ENCODE measurements at places on chromosomes 4 and X. TPM values are rescaled to one million over a fixed set of nuclear protein-coding genes. Genes with fewer than 3 reads are reported as not detected.

GATA1 gene
- total RNA-seq: not detected

TMSB15C gene
- total RNA-seq: 5.3 TPM

ADH1C gene
- total RNA-seq: not detected

MSL3 gene
- 184 TPM for total RNA-seq

YIPF7 gene
- total RNA-seq: not detected

PHOX2B gene
- total RNA-seq: not detected

MGARP gene
- 0.27 TPM for total RNA-seq

EIF2S3 gene
- 267 TPM for total RNA-seq

PNMA5 gene
- not detected for total RNA-seq

RAB41 gene
- not detected for total RNA-seq

KDM6A gene
- 44.5 TPM for total RNA-seq

CNKSR2 gene
- total RNA-seq: 19.9 TPM

DNA sequence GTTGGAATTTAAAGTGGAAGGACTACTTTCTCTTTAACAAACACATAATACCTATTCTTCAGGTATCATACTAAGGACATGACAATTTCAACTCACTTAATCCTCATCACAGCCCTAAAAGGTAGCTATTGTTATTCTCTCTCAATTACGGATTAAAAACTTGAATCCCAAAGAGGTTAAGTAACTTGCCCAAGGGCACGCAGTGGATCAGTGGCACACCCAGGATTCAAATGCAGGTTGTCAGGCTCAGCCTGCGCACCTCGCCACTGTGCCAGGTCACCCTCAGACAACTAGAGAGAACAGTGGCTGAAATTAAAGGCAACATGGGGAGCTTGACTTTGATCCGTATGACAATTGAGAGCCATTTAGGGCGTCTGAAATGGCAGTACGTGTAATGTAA, 67.6 kb downstream of the MFAP3L start:
- no peaks in the 10 kb centered on the region for H3K36me3 ChIP-seq
- peaks cover 2% of the 10 kb centered on the region for H3K27me3 ChIP-seq
- DNase-seq: no peak
- no peak overlapping the region for H3K4me3 ChIP-seq
- no peaks in the 10 kb centered on the region for H3K4me1 ChIP-seq
- H3K27ac ChIP-seq: peak overlapping the region; percentile 42

DNA sequence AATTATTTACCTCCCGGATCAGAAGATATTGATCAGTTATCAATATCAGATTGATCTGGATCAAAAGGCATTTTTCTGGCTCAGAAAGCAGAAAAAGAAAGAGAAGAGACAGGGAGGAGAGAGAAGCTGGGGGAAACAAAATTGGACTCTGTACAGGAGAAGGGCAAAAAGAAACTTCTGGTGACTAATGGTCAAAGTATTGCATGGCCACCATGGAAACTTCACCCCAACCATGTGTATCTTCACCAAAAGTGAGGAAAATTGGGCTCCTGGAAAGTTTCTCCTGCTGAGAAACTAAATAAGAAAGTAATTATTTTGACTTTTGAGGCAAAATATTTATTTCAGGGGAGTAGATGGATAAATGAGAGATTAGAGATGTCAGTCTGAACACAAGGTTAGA, 33.9 kb downstream of the RNF150 start:
- H3K27ac ChIP-seq: no peak overlapping the region
- no peaks in the 10 kb centered on the region for H3K4me1 ChIP-seq
- no peak overlapping the region for H3K4me3 ChIP-seq
- peaks cover 8% of the 10 kb centered on the region for H3K27me3 ChIP-seq

DNA sequence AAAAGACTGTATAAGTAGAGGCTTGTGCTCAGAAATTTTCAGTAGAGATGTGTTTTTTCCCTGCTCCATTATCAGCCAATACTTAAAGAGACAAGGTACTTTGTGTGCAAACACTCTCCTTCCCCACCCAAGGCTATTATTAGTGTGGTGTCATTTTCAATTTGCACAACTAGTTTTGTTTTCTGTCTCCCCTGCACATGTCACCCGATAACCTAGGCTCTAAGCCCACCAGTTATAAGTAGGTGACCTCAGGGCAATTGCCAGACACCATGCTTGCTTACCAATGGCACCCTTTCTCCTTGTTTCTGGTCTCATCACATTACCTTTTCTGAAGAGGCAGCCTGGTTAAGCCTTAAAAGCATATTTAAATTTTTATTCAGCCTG, 8.0 kb upstream of the GUCY1A1 start:
- peaks cover 11% of the 10 kb centered on the region for H3K27me3 ChIP-seq
- no peaks in the 10 kb centered on the region for H3K4me1 ChIP-seq
- no peak overlapping the region for H3K4me3 ChIP-seq
- no peaks in the 10 kb centered on the region for H3K36me3 ChIP-seq
- no peak for DNase-seq
- no peak overlapping the region for H3K27ac ChIP-seq

GRCh38 chrX:10900585-10901289, 210.4 kb upstream of the HCCS start:
- no peak for DNase-seq
- no peaks in the 10 kb centered on the region for H3K36me3 ChIP-seq
- no peak overlapping the region for H3K4me3 ChIP-seq
- H3K27ac ChIP-seq: no peak overlapping the region

- H3K27me3 ChIP-seq: no peaks in the 10 kb centered on the region
- H3K36me3 ChIP-seq: no peaks in the 10 kb centered on the region
- no peak for DNase-seq
- H3K4me1 ChIP-seq: no peaks in the 10 kb centered on the region
- H3K4me3 ChIP-seq: no peak overlapping the region
- no peak overlapping the region for H3K27ac ChIP-seq
Measured at GRCh38 chrX:14406225-14406624, 123.1 kb upstream of the GLRA2 start.

- H3K4me3 ChIP-seq: no peak overlapping the region
- no peaks in the 10 kb centered on the region for H3K27me3 ChIP-seq
- H3K27ac ChIP-seq: peak overlapping the region; percentile 60
- no peaks in the 10 kb centered on the region for H3K4me1 ChIP-seq
- H3K36me3 ChIP-seq: peaks cover 9% of the 10 kb centered on the region
Measured at GRCh38 chrX:1609762-1610161, 5.1 kb upstream of the ASMT start.

DNA sequence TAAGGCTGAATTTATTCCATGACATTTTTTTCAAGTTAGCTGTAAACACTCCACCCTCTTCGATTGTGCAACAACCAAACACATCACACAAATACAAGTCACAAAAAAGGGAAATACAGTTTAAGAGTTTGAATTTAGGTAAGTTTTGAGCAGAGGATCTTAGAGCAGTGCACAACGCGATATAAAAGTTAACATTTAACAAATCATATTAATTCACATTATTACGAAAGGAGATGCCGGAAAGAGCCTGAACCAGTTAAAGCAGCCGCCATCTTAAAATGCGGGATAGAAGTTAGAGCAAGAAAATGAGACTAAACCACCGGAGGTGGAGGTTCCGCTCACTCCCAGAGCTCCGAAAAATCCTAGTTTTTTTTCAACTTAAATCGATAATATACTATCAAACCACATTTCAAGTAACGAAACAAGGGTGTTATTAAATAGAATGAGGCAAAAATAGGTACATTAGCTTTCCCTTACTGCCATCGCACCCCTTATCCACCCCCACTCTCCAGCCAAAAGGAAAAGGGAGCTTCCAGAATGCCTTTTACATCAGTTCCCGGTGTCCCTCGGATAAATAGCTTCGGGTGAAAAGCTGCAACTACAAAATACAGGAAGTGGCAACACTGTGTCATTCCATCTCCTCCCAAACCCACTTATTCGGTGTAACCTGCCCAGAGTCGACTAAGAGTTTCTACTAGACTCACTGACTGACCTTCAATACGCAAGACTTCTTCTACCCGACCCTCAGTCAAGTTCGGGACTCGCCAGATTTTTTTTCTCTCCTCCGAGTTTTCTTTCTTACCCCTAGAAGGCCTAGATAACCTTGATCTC, 1.9 kb downstream of the UBE2D3 start:
- DNase-seq: peak; percentile 35
- no peak overlapping the region for H3K4me3 ChIP-seq
- no peaks in the 10 kb centered on the region for H3K36me3 ChIP-seq
- peaks cover 24% of the 10 kb centered on the region for H3K4me1 ChIP-seq
- peaks cover 5% of the 10 kb centered on the region for H3K27me3 ChIP-seq

GRCh38 chr4:18608908-18609533, 587.5 kb upstream of the LCORL start:
- no peaks in the 10 kb centered on the region for H3K36me3 ChIP-seq
- H3K27ac ChIP-seq: no peak overlapping the region
- peaks cover 3% of the 10 kb centered on the region for H3K4me1 ChIP-seq
- no peak for DNase-seq

- no peak overlapping the region for H3K4me3 ChIP-seq
- H3K27ac ChIP-seq: no peak overlapping the region
- no peaks in the 10 kb centered on the region for H3K27me3 ChIP-seq
- no peaks in the 10 kb centered on the region for H3K36me3 ChIP-seq
Measured at GRCh38 chr4:80090090-80090489, 17.1 kb upstream of the ANTXR2 start.

- no peak overlapping the region for H3K4me3 ChIP-seq
- no peak overlapping the region for H3K27ac ChIP-seq
- no peaks in the 10 kb centered on the region for H3K36me3 ChIP-seq
- DNase-seq: no peak
- peaks cover 9% of the 10 kb centered on the region for H3K27me3 ChIP-seq
- no peaks in the 10 kb centered on the region for H3K4me1 ChIP-seq
Measured at GRCh38 chr4:96056346-96056934, 216.5 kb downstream of the PDHA2 start.

GRCh38 chrX:152537373-152537772, 86.3 kb upstream of the GABRA3 start:
- H3K36me3 ChIP-seq: no peaks in the 10 kb centered on the region
- no peak overlapping the region for H3K27ac ChIP-seq
- H3K4me1 ChIP-seq: no peaks in the 10 kb centered on the region
- H3K4me3 ChIP-seq: no peak overlapping the region

GRCh38 chr4:42310806-42311205, 86.5 kb upstream of the SHISA3 start:
- no peak overlapping the region for H3K4me3 ChIP-seq
- H3K4me1 ChIP-seq: no peaks in the 10 kb centered on the region
- DNase-seq: no peak

- no peak for DNase-seq
- no peaks in the 10 kb centered on the region for H3K27me3 ChIP-seq
- H3K4me1 ChIP-seq: peaks cover 16% of the 10 kb centered on the region
- no peak overlapping the region for H3K27ac ChIP-seq
- H3K4me3 ChIP-seq: peak overlapping the region; percentile 42
- no peaks in the 10 kb centered on the region for H3K36me3 ChIP-seq
Measured at GRCh38 chrX:7145454-7145853, 2.1 kb upstream of the STS start.

GRCh38 chr4:81621490-81621889, 149.8 kb upstream of the RASGEF1B start:
- H3K27me3 ChIP-seq: no peaks in the 10 kb centered on the region
- no peak for DNase-seq
- no peaks in the 10 kb centered on the region for H3K4me1 ChIP-seq
- no peak overlapping the region for H3K27ac ChIP-seq
- no peak overlapping the region for H3K4me3 ChIP-seq

GRCh38 chr4:168631241-168632162, 134.7 kb downstream of the PALLD start:
- H3K27ac ChIP-seq: no peak overlapping the region
- H3K4me1 ChIP-seq: peaks cover 16% of the 10 kb centered on the region
- peaks cover 79% of the 10 kb centered on the region for H3K27me3 ChIP-seq
- no peaks in the 10 kb centered on the region for H3K36me3 ChIP-seq
- DNase-seq: no peak

- H3K27me3 ChIP-seq: no peaks in the 10 kb centered on the region
- no peak for DNase-seq
- H3K27ac ChIP-seq: no peak overlapping the region
- no peaks in the 10 kb centered on the region for H3K36me3 ChIP-seq
- no peaks in the 10 kb centered on the region for H3K4me1 ChIP-seq
Measured at GRCh38 chr4:114875630-114876029, 237.8 kb downstream of the NDST4 start.

- no peak for DNase-seq
- no peaks in the 10 kb centered on the region for H3K36me3 ChIP-seq
- no peak overlapping the region for H3K4me3 ChIP-seq
- H3K4me1 ChIP-seq: peaks cover 33% of the 10 kb centered on the region
Measured at GRCh38 chrX:40151211-40152172, 53.7 kb upstream of the BCOR start.

DNA sequence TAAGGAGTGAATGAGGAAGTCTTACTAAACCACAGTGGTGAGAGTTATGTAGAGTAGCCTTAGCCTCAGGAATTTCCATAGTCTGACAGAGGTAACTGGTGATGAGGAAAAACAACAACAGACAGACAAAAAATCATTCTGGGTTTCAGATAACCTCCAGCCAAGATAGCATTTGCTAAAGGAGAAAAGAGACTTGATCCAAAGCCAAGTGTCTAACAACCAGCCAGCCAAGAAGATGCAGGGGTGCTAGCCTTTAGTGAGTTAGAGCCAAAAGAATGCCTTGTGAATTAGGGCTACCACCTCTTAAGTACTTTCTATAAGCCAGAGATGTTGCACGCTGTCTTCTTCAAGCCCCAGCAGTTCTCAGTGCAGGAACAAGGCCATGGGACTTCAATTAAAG, 478.0 kb upstream of the CPEB2 start:
- H3K4me3 ChIP-seq: no peak overlapping the region
- no peaks in the 10 kb centered on the region for H3K36me3 ChIP-seq
- no peaks in the 10 kb centered on the region for H3K4me1 ChIP-seq
- H3K27me3 ChIP-seq: no peaks in the 10 kb centered on the region

DNA sequence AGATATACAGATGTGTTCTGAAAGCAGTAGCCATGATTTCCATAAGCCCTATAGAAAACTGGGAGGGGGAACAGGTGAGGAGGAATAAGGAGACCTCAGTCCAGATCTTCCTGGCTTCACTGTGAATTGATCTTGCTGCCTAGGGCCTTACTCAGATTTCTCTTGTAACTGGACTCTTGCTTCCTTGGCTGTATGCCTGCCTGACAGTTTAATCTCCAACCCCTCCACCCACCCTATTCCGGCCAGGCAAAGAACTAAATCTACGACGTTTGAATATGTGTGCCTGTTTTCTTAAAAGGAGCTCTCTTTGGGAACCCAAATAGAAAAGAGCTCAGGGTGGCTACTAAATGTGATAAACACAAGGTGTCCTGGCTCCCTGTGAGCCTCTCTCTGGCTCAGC, 173.0 kb downstream of the GPC3 start:
- no peak overlapping the region for H3K27ac ChIP-seq
- H3K4me3 ChIP-seq: no peak overlapping the region
- DNase-seq: no peak
- no peaks in the 10 kb centered on the region for H3K4me1 ChIP-seq
- no peaks in the 10 kb centered on the region for H3K36me3 ChIP-seq
